ENCODE measurements at places on chromosomes 2 and 18.

DNA sequence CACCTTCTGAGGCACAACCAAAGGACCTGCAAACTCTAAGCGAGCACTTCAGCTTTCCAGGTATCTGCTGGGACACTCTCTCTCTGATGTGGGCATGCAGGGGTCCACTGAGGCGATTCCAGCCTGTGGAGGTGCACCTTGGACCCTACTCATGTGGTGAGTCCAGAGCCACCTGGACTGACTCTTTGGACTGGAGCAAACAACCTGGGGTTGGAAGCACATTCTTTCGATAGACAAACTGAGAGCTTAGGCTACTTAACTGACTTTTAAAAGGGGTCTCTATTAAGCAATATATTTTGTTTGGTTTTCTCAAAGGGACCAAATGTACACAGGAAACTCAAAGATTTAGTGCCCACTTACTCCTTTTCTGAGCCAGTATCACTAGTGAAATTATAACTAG, 51.6 kb downstream of the FRZB start:
- DNase-seq: no peak

GRCh38 chr2:11582612-11582861, 48.7 kb downstream of the GREB1 start:
- DNase-seq: no peak

GRCh38 chr18:9779630-9780029, 71.5 kb downstream of the RAB31 start:
- no peak for DNase-seq

DNA sequence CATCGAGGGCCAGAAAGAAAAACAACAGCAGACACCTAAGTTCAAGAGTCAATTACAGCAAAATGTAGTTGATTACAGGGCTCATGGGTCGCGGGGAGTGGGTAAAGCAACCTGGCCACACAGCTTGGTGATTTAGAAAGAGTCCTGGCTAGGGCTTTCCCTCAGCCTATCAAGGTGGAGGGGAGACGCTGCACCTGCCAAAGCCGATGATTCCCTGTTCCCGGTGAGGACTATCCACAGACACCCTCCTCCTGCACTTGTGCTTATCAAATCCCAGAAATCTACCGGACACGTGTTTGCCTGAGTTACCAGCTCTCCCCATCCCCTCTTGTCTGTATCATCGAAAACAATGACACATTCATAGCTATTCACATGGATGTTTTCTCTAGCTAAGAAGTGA, 7.0 kb upstream of the SOX11 start:
- DNase-seq: no peak

GRCh38 chr2:1550076-1550475, 136.8 kb downstream of the TPO start:
- no peak for DNase-seq

DNA sequence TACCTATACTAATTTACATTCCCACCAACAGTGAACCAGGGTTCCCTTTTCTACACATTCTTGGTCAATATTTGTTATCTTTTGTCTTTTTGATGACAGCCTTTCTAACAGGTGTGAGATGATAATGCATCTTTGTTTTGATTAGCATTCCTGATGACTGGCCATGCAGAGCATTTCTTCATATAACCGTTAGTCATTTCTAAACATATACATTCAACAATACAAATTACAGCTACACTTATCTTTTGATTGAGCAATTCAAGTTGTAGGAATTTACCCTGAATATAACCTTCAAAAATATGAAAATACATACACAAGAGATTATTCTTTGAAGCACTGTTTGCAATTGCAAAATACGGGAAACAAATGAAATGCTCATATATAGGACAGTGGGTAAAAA, 94.9 kb downstream of the TMEM131 start:
- DNase-seq: no peak

- no peak for DNase-seq
These were observed 22.0 kb downstream of the KCTD1 start for GRCh38 chr18:26526128-26526965.

- peak; percentile 33 for DNase-seq
These were observed 48.0 kb upstream of the LPIN2 start for GRCh38 chr18:3060667-3061580.

GRCh38 chr2:224586127-224586695, 1.0 kb upstream of the CUL3 start:
- no peak for DNase-seq

DNA sequence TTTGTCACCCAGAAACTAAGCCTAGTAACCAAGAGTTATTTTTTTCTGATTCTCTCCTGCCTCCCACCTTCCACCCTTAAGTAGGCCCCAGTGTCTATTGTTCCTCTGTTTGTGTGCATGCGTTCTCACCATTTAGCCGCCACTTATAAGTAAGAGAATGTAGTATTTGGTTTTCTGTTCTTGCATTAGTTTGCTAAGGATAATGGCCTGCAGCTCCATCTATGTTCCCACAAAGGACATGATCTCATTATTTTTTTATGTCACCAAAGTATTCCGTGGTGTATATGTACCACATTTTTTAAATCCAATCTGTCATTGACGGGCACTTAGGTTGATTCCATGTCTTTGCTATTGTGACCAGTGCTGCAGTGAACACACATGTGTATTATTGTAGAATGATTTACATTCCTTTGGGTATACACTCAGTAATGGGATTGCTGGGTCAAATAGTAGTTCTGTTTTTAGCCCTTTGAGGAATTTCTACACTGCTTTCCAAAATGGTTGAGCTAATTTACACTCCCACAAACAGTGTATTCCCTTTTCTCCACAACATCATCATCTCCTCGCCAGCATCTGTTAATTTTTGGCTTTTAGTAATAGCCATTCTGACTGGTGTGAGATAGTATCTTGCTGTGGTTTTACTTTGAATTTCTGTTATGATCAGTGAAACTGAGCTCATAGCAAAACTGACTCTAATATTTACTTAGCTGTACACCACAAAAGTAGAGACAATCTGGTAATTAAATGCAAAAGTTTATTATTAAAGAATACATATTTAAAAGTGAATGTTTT, 660.1 kb upstream of the SLC8A1 start:
- DNase-seq: no peak

GRCh38 chr18:11754979-11755378, 65.9 kb downstream of the GNAL start:
- DNase-seq: no peak

GRCh38 chr18:2036086-2036485, 535.2 kb downstream of the METTL4 start:
- DNase-seq: no peak

DNA sequence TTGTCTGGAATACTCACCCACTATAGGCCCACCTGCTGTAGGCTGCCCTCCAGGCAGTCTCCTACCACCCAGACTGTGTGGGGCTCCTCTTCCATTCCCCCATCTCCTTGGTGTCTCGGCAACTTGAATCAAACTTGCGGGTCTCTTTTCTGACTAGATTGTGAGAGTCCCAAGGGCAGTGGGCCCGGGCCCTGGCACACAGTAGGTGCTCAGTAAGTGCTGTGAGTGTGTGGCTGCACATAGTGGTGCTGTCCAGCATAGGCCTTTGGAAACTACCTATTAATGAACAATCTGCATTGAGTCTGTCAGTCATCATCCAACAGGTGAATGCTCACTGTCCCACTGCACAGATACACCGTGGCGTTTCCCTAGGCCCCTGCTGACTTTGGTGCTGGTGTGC, 43.6 kb upstream of the ASB1 start:
- DNase-seq: no peak

DNA sequence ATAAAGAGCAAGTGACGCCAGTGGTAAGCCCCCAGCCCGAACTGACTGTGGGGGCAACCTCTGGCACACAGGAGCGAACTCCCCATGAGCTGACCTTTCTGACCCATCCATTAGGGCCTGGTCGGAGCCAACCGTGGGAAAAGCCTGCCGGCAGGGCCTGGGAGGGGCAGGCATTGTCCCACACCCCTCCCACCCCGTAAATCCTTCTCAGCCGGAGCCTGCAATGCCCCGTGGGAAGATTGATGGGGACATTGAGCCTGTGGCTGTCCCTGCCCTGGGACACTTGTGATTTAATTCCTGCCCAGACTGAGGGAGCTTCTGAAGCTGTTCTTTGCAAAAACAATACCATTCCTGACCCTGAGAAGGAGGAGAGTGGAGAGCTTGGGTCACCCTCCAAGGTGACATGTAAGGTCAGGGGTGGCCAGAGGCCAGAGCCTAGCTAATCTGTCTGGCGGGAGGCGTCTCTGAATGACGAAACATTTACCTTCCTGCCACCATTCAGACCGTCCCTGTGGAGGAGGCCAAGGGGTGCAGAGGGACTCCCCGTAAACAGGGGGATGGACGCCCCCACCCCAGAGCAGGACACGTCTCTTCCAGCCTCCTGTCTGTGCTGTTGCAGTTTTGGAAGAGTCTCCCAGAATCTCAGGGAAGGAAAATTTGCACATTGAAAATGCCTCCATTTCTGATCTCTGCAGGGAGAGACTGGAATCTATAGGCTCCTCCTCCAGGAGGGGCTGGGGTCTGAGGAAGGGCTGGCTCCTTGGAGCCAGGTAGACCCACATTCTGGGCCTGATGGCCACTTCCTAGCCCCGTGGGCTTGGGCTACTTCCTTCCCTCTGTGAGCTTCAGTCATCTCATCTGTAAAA, 51.2 kb upstream of the HS6ST1 start:
- DNase-seq: no peak

DNA sequence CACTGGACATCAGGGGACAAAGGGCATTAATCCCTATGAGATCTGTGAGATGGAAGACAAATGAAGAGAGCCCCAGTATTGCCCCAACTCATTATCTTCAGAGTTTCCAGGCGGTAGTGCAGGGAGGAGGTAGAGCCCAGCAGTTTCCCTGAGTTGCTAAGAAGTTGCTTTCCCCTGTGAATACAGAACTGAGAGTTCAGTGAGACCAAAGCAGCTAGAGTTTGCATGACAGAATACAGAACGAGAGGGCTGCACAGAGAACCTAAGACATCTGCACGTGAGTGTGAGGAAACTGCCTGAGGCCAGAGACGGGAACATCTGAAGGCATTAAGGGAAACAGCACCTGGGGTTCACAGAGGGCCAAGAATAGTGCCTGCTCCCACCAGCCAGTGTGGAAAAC, 18.1 kb upstream of the PGAP1 start:
- DNase-seq: no peak

- DNase-seq: no peak
These were observed 113.5 kb downstream of the NDUFA10 start for GRCh38 chr2:239911641-239912071.

DNA sequence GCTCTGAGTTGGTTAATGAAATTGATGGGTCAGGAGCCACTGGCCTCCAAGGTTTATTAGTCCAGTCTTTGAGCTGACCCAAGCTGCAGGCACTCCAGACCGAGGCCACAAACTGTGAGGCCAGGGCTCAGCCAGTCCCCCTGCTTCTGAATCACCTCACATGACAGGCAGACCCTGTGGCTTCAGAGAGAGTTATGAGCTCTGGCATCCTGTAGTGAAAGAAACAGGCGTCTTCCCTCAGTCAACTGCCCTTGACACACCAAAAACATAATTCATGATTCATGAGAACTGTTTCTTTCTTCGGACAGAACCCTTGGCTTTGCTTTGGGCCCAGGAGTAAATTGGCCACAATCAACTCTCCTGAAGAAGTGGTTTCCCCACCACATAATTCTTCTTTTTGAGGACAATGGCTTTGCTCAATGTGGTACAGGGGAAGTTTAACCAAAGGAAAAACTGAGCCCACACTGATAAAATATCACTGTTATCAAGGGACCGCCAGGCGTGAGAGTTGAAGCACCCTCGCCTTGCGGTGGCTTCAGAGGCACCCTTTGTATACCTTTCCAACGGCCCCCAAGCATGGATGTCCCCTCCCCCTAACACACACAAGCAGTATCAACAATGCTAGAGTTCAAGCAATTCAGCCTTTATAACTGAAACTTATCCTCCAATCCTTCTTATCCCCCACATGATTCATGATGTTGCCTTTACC, 226.9 kb downstream of the CYRIA start:
- DNase-seq: no peak

DNA sequence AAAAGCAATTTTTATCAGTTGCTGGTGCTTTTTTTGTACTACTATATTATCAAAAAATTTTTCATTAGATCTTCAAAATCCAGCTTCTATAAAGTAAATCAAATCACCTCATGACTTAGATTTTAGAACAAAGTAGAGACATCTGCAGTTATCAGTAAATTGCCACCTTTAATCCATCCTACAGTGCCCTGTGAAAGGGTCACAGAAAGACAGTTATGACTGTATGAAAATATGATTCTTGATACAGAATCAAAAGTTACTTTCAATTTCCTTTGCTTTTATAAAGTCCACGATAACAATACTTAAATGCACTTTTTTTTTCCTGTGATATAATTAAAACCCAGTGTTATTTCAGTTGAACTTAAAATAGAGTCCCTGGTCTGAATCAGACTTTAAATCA, 61.4 kb downstream of the PRPF40A start:
- no peak for DNase-seq

GRCh38 chr2:66577321-66578053, 142.6 kb downstream of the MEIS1 start:
- no peak for DNase-seq

- DNase-seq: no peak
These were observed 37.5 kb upstream of the WIPF1 start for GRCh38 chr2:174635015-174635593.

DNA sequence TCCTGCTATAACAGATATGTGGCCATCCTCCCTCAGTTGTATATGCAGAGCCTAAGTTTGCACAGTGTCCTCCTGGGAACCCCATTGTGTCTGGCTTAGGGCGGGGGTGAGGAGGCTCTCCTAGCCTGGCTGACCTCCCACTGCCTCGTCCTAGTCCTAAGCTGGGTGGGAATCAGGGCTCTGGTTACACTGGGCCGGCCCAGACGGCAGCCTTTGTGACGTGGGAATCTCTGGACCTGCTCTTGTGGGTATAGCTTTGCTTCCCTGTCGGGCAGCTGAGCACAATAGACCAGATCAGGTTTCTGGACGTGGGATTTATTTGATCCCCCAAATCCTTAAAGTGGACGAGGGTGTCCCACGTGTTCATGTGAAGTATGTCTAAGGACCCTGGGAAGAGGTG, 2.9 kb downstream of the ACKR3 start:
- DNase-seq: no peak

DNA sequence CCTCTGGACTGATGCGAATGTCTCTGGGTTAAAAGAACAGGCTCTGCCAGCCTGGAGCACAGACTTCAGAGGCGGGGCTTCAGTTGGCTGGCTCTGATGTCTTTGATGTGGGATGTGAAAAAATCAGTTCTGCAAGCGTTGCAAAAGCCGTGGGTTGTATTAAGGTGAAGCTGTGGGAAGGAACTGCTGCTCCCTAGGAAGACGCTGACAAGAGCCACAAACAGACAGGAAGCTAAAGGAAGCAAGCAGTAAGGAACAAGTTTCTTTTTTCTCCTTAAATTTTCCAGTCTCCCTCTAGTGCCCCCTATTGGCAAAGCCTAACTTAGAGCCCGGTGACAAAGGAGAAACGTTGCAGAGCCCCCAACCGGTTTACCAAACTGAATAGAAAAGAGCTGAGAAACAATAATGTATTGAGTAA, 239.0 kb downstream of the CCDC178 start:
- DNase-seq: no peak

- no peak for DNase-seq
These were observed 41.7 kb downstream of the NLRC4 start for GRCh38 chr2:32222966-32223365.

GRCh38 chr2:37851828-37852584, 73.1 kb upstream of the RMDN2 start:
- no peak for DNase-seq
